ENCODE measurements at places on chromosomes 5 and 9. TPM values are rescaled to one million over a fixed set of nuclear protein-coding genes. Genes with fewer than 3 reads are reported as not detected.

The MCC gene
- total RNA-seq, result 4.3 TPM

The FUT7 gene
- not detected for total RNA-seq

The SLC31A1 gene
- total RNA-seq, result 55.8 TPM

The PCDHGC4 gene
- total RNA-seq, result 0.92 TPM

The BAAT gene
- total RNA-seq, result not detected

The KYAT1 gene
- total RNA-seq, result 2.1 TPM

The PAIP1 gene
- total RNA-seq, result 59.1 TPM

The VCAN gene
- 4.7 TPM for total RNA-seq

The PCDHB7 gene
- 0.34 TPM for total RNA-seq

The SPACA9 gene
- 2.6 TPM for total RNA-seq

The CNTRL gene
- 9.2 TPM for total RNA-seq

The JAKMIP2 gene
- 0.49 TPM for total RNA-seq

The TMEM141 gene
- 377 TPM for total RNA-seq

The GADD45G gene
- 5.3 TPM for total RNA-seq

The SPATA31E1 gene
- not detected for total RNA-seq

The ACER2 gene
- 9.0 TPM for total RNA-seq

The ADAMTS12 gene
- total RNA-seq, result 1.2 TPM

The KIF24 gene
- total RNA-seq, result 1.3 TPM

The IGIP gene
- 8.6 TPM for total RNA-seq

The C5orf58 gene
- total RNA-seq, result not detected

The RAB3C gene
- total RNA-seq, result 2.2 TPM

The PTPRD gene
- total RNA-seq, result 107 TPM

The ATP10B gene
- 137 TPM for total RNA-seq

The CNOT8 gene
- 58.7 TPM for total RNA-seq

The C5orf34 gene
- total RNA-seq, result 0.56 TPM

The HRH2 gene
- 0.34 TPM for total RNA-seq

The SYNPO gene
- 73.9 TPM for total RNA-seq

The HCN1 gene
- total RNA-seq, result 0.06 TPM

The PCDHA1 gene
- total RNA-seq, result not detected

The SH3TC2 gene
- total RNA-seq, result 0.47 TPM

The SAP30L gene
- 48.9 TPM for total RNA-seq

The EPB41L4B gene
- 150 TPM for total RNA-seq

The LRRC19 gene
- 116 TPM for total RNA-seq

The SPRY4 gene
- 9.5 TPM for total RNA-seq

The HARS2 gene
- 38.9 TPM for total RNA-seq

The TAF11L10 gene
- total RNA-seq, result not detected

The ZNF484 gene
- total RNA-seq, result 5.1 TPM

The GGTA1 gene
- total RNA-seq, result 5.6 TPM

The FBXW2 gene
- 58.2 TPM for total RNA-seq

The SNCAIP gene
- total RNA-seq, result 1.1 TPM

The CATSPER3 gene
- total RNA-seq, result 1.1 TPM

The CHSY3 gene
- 0.52 TPM for total RNA-seq

The HSD17B3 gene
- total RNA-seq, result 1.7 TPM

The GCNT4 gene
- 3.1 TPM for total RNA-seq

The CMYA5 gene
- 0.31 TPM for total RNA-seq

The GEMIN5 gene
- 6.7 TPM for total RNA-seq

The RFESD gene
- 0.84 TPM for total RNA-seq

The SHOC1 gene
- total RNA-seq, result not detected

The SMIM33 gene
- 3.7 TPM for total RNA-seq

The KLHL9 gene
- total RNA-seq, result 19.0 TPM

The WWC1 gene
- total RNA-seq, result 18.7 TPM

The SPINK6 gene
- not detected for total RNA-seq

The ARHGEF39 gene
- 7.6 TPM for total RNA-seq

The PCDHB15 gene
- total RNA-seq, result 1.1 TPM

The RNF180 gene
- 2.0 TPM for total RNA-seq

The PDLIM4 gene
- total RNA-seq, result 11.9 TPM

The CREBRF gene
- 12.1 TPM for total RNA-seq

The CCDC112 gene
- 8.4 TPM for total RNA-seq

The F2RL1 gene
- 174 TPM for total RNA-seq
